ENCODE measurements at places on chromosomes 16 and 17. TPM values are rescaled to one million over a fixed set of nuclear protein-coding genes. Genes with fewer than 3 reads are reported as not detected.
A peak's percentile ranks its signal among the peaks of the same experiment; 100 is the strongest.

DNA sequence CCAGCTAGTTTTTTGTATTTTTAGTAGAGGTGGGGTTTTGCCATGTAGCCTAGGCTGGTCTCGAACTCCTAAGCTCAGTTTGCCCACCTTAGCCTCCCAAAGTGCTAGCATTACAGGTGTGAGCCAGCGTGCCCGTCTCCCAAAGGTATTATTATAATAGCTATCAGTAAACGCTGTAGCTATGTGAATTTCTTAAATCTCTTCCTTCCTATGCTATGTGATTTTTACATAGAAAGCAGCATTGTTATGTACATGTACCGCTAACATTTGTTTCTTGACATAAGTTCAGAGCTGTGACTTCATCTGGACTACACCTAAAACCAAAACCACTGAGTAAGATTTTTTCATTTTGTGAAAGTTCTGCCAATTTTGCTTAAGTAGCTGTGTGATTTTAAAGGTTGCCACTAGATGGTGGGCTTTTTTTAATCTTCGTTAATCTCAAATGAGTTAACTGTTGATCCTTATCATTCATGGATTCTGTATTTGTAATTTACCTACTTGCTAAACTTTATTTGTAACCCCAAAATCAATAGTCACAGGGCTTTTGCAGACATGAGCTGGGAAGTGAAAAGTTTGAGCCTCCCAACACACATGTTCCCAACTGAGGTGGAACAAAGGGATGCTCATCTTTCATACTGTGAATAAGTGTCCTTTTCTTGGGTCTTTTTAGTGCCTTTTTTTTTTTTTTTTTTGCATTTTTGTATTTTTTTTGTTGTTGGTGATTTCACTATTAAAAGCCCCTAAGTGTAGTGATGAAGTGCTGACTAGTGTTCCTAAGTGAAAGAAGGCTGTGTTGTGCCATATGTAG is 21.9 kb downstream of the PRKAR1A start:
- no peak overlapping the region for H3K27ac ChIP-seq
- no peak for DNase-seq
- no peaks in the 10 kb centered on the region for H3K4me1 ChIP-seq
- no peak overlapping the region for H3K4me3 ChIP-seq

GRCh38 chr17:67316781-67317180 is 49.6 kb downstream of the PSMD12 start:
- H3K4me1 ChIP-seq: peaks cover 4% of the 10 kb centered on the region
- no peak for DNase-seq
- no peaks in the 10 kb centered on the region for H3K36me3 ChIP-seq
- H3K27me3 ChIP-seq: no peaks in the 10 kb centered on the region
- no peak overlapping the region for H3K27ac ChIP-seq
- H3K4me3 ChIP-seq: no peak overlapping the region

GRCh38 chr17:1574697-1575471 is 12.3 kb upstream of the PITPNA start:
- H3K27me3 ChIP-seq: no peaks in the 10 kb centered on the region
- H3K27ac ChIP-seq: peak overlapping the region; percentile 58
- no peak overlapping the region for H3K4me3 ChIP-seq
- peak; percentile 72 for DNase-seq
- H3K4me1 ChIP-seq: peaks cover 45% of the 10 kb centered on the region
- H3K36me3 ChIP-seq: no peaks in the 10 kb centered on the region

GRCh38 chr17:19017401-19017800 is 12.8 kb upstream of the FAM83G start:
- no peak overlapping the region for H3K4me3 ChIP-seq
- no peak overlapping the region for H3K27ac ChIP-seq
- H3K36me3 ChIP-seq: no peaks in the 10 kb centered on the region
- H3K27me3 ChIP-seq: no peaks in the 10 kb centered on the region
- no peaks in the 10 kb centered on the region for H3K4me1 ChIP-seq

DNA sequence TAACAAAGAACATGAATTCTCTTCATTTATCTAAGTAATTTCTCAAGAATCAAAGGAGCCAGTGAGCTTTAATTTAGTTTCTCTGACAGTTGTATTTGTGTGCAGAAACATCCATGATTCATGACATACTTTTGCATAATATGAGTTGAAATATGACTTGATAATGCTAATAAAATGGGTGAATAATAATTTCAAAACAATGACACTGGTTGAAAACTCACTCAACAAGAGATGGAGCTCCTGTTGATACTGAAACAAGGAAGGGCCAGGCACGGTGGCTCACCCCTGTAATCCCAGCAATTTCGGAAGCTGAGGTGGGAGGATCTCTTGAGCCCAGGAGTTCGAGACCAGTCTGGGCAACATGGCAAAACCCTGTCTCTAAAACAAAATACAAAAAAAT is 147.0 kb downstream of the MAP2K6 start:
- H3K4me3 ChIP-seq: no peak overlapping the region
- no peak overlapping the region for H3K27ac ChIP-seq
- no peaks in the 10 kb centered on the region for H3K36me3 ChIP-seq
- no peak for DNase-seq

GRCh38 chr17:78974635-78975591 is 4.8 kb downstream of the LGALS3BP start:
- peak; percentile 87 for DNase-seq
- H3K4me1 ChIP-seq: peaks cover 40% of the 10 kb centered on the region
- H3K4me3 ChIP-seq: no peak overlapping the region
- peak overlapping the region; percentile 68 for H3K27ac ChIP-seq

The SCARF1 gene
- total RNA-seq: 48.5 TPM
